ENCODE measurements at places on chromosomes 7 and 10.

GRCh38 chr10:84822931-84823630 is 494.7 kb downstream of the CCSER2 start:
- DNase-seq = no peak

DNA sequence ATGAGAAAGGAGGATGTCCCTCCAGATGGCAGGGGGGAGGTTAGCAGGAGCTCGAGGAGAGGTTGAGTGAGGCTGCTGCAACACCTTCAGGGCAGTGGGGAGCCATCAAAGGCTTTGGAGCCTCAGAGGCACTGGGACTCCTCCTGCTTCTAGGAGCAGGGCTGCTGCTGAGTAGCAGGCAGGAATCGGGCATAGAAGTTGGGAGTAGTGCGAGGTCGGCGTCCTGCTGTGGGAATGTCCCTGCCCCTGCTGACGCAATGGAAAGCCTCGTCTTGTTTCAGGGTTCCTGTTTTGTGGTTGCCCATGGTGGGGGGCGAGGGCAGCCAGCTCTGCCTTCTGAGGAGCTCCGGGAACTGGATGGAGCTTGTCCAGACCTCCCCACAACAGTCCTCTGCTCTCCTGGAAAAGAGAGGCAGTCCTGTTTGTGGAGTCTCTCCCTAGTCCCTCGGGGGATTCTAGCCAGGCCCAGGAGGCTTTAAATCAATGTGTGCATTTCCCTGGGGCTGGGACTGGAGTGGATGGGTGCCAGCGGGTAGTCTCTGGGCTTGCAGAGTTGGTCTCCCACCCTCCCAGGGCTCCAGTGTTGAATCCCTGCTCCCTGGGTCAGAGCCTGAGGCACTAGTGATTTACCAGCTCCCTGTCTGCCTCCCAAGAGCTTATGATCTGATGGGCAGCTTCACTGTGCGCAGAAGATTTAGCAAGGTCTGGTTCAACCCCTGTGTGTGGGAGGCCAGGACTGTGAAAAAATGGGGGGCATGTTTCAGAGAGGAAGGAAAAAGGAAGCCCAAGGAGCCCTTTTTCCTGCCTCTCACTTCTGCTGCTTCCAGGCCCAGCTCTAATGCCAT is 98.7 kb upstream of the PPIF start:
- no peak for DNase-seq

- no peak for DNase-seq
Observed at GRCh38 chr7:5457245-5457735, 33.7 kb upstream of the TNRC18 start.

- DNase-seq = peak; percentile 38
Observed at GRCh38 chr7:100515072-100515532, 23.9 kb upstream of the AGFG2 start.

DNA sequence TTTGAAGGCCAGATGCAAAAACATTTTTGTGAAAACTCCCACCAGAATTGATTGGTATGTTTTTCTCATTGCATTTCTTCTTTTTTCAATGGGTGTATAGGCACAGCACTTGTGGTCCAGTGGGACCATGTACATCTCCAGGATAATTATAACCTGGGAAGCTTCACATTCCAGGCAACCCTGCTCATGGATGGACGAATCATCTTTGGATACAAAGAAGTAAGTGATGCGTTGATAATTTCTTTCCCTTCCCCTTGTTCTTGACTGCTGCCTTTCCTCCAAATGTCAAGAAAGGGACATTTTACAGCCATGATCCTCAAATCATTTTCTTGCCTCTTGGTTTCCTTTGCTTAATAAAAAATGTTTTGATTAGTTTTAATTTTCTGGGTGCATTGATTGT is 331.5 kb downstream of the PLXDC2 start:
- DNase-seq = no peak

- no peak for DNase-seq
Observed at GRCh38 chr10:130715686-130716670, 579.8 kb downstream of the GLRX3 start.

- peak; percentile 69 for DNase-seq
Observed at GRCh38 chr10:94524146-94524545, 21.4 kb upstream of the HELLS start.

DNA sequence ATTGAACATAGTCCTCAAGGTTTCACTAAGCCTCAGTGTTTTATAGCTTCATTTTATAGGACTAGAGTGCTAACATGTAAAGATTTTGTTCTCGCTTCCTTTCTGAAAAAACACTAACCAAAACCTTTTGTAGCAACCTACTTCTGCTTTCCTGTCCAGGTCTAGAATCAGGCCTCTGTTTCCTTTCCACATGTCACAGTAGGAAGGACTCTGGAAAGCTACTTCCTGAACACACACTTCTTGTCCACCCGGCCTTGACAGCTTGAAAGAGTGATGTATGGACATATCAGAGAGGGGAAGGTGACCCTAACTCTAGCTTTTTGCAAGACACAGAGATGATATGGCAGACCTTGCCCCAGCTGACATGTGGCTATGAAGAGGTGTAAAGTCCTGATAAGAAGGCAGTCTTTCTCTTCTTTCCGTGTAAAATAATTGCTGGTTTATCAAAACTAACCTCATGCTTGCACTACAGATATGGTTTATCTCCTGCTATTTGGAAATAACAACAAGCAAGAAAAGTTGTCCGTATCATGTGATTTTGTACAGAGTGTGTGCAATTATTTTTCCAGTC is 175.4 kb downstream of the SKAP2 start:
- no peak for DNase-seq

DNA sequence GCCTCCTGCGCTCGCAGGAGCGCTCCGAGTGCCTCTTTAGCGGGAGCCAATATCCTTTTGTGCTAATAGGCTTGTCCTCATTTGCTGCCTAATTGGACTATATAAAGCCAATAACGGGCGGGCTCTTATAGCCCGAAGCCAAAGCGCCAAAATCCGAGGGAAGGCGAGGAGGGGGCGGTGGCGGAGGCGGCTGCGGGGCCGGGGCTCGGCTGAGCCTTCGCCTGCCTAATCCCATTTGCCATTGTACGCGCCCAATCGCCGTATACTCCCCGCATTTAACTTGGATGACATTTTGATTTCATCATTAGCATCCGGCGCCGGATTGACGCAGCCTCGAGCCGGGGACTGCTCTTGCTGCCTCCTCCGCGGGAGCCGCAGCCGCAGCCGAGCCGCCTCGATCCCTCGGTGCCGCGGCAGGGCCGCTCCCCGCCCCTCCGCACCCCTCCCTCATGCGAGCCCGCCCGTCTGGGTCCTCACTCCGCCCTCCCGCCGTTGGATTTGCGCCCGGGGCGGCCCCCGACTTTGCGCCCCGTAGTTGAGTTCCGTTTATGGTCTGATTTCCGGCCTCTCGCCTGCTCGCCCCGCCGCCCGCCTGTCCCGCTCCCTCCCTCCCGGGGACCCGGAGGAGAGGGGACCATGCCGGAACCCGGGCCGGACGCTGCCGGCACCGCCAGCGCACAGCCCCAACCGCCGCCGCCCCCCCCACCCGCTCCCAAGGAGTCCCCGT is at the start of gene HMX3:
TSS of gene HMX3 (plus strand) at position 556 of the 727 bp plus-strand sequence. CDS start at position 637, 81 bp downstream.
- DNase-seq = no peak

- no peak for DNase-seq
Observed at GRCh38 chr10:31170636-31171035, 139.0 kb upstream of the ZNF438 start.
